ENCODE measurements at places on chromosomes 16 and 17. TPM values are rescaled to one million over a fixed set of nuclear protein-coding genes. Genes with fewer than 3 reads are reported as not detected.

Gene HOXB6
- 2.5 TPM for total RNA-seq

Gene KRTAP16-1
- total RNA-seq = not detected

Gene PPY
- total RNA-seq = not detected

Gene OGFOD1
- total RNA-seq = 115 TPM

Gene NT5M
- total RNA-seq = 0.53 TPM
